ENCODE measurements at places on chromosomes 6 and 20.
A peak's percentile ranks its signal among the peaks of the same experiment; 100 is the strongest.

- DNase-seq = peak; percentile 59
Observed at GRCh38 chr6:80094017-80094416, 12.5 kb upstream of the BCKDHB start.

- DNase-seq = peak; percentile 52
Observed at GRCh38 chr6:43478008-43478372, 620 bp downstream of the TJAP1 start.

GRCh38 chr6:90005048-90005827 lies 111.0 kb downstream of the GJA10 start:
- no peak for DNase-seq

DNA sequence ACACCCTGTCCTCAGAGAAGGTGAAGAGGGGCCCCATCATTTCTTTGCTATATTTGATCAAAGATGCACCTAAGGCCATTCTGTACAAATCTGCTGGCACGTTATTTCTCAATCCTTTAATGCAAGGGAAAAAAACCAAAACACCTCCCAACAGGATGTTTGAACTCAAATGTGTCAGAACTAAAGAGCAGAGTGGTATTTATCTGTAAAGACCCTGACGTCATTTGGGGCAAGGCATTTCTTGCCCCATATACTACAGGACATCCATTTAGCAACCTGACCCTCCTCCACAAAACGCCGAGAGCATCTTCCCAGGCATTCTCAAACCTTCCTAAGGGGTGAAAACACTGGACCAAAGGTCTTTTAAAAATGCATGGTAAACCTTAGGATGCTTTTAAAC lies 50.8 kb downstream of the ZMYND8 start:
- no peak for DNase-seq

DNA sequence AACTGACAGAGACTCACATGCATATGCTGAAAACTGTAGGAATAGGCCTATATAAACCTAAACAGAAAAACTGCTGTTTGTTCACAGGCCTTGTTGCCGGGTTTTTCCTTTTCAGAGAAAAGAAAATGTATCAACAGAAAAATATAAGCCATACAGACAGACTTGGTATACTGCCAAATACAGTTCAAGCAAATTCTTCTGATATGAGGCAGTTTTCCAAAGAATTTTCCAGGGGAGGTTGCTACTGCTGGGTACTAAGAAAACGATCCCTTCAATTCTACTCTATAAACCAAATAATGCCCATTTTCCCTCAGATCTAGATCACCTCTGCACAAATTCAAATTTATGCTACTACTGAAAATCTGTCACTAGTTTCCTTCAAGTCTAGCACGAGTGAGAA lies 59.4 kb downstream of the ME1 start:
- no peak for DNase-seq

- no peak for DNase-seq
Observed at GRCh38 chr6:109172101-109172746, 76.9 kb downstream of the CEP57L1 start.

GRCh38 chr6:157672726-157673412 lies 150.2 kb upstream of the SNX9 start:
- DNase-seq = no peak

GRCh38 chr20:22411627-22412450 lies 172.5 kb downstream of the FOXA2 start:
- no peak for DNase-seq

- DNase-seq = no peak
Observed at GRCh38 chr6:83071707-83072106, 4.2 kb downstream of the DOP1A start.

DNA sequence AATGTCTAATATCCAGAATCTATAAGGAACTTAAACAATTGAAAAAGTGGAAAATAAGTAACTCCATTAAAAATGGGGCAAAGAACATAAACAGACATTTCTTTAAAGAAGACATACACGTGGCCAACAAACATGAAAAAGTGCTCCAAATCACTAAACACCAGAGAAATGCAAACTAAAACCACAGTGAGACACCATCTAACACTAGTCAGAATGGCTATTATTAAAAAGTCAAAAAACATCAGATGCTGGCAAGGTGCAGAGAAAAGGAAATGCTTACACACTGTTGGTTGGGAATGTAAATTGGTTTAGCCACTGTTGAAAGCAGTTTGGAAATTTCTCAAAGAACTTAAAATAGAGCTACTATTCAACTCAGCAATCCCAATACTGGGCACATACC lies 169.2 kb upstream of the MANEA start:
- no peak for DNase-seq

- DNase-seq = no peak
Observed at GRCh38 chr20:2604506-2604835, 48.0 kb upstream of the NOP56 start.

- DNase-seq = peak; percentile 44
Observed at GRCh38 chr6:37489697-37490336, 9.9 kb downstream of the CCDC167 start.

DNA sequence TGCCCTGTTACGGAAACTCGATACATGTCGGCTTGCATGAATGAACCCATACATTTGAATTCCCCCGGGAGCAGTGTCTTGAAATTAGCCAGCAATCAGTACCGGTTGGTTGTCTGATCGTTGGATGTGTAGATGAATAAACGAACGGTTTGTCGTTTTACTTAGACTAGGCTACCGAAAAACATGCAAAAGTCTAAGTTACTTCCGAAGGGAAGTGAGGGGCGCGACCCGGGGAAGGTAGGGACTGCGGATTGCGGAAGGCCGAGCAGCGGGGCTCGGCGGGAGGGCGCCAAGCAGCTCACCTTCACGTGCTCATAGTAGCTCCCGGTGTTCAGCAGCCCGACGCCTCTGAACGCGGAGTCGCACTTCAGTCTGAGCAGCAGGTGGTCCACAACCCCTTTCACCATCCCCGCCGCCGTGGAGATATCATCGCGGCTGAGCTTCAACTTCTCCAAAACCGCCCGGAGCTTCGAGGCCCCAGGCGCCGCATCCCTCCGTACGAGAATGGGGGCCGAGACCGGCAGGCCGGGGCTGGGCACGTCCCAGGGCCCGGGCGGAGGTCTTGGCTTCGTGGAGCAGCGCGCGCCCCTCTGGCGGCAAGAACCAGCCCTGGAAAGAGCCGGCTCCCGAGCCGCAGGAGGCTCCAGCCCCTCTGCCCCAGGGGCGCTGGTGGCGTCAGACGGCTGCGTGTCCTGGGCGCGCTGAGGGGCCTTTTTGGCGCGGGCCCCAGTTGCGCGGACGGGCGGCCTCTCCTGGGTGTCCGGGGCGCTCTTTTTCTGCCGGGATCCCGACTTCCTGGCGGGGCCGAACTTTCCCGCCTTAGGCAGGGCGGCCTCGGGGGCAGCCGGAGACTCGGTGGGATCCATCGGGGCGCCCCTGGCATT lies 632 bp downstream of the CGAS start:
- DNase-seq = peak; percentile 25

- no peak for DNase-seq
Observed at GRCh38 chr20:4322499-4322898, 307.1 kb upstream of the RNF24 start.

- DNase-seq = no peak
Observed at GRCh38 chr6:33030245-33030644, 20.9 kb upstream of the HLA-DOA start.

- peak; percentile 54 for DNase-seq
Observed at GRCh38 chr20:63628246-63628975, 1.5 kb upstream of the GMEB2 start.

GRCh38 chr6:32851025-32851424 lies 2.5 kb downstream of the TAP1 start:
- no peak for DNase-seq

DNA sequence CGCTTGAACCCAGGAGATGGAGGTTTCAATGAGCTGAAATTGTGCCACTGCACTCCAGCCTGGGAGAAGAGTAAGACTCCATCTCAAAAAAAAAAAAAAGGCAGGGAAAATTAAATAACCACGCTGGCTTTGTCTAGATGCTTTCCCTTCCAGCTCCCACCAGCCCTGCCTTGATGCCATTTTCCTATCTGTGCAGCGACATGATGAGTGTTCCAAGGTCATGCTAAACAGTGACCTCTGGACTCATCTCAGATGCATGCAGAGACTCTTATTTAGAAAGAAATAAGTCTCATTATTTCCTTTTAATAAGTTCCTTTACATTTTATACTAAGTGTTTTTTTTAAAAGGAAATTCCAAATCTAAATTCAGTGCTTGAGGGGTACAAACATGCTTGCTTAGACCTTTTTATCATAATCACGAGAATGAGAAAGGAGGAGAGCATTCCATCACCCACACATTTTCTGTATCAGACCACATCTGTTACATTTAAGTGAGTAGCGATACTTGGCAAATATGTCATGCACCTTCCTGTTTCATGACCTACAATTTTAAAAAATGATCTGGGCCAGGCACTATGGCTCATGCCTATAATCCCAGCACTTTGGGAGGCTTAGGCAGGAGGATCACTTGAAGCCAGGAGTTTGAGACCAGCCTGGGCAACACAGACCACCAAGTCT lies 101.1 kb upstream of the RREB1 start:
- DNase-seq = no peak

DNA sequence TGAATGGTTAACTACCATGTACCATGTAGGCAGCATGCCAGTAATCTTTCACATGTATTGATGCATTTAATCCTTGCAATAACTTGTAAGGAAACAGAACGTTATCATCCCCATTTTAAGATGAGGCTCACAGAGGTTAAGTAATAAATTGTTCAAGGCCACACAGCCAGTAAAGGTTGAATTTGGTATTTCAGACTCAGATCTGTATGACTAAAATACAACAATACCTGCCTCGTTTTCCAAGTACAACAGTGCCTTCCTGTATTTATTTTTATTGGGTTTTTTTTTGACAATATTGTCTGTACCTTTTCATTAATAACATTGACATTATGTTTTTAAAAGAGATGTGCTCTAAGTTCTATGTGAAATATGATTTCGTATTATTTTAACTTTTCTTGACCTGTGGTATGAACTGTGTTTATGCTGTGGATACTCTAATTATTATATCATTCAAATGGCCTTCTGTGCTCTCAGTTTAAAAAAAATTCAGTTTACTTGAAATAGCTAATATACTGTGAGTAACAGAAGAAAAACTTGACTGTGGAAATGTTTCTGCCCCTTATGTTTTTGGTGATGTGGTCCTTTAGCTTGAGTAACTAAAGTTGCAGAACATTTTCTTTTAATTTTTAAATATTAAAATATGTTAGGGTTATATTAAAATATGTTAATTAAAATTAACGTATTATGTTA lies 39.7 kb downstream of the XRN2 start:
- DNase-seq = no peak

DNA sequence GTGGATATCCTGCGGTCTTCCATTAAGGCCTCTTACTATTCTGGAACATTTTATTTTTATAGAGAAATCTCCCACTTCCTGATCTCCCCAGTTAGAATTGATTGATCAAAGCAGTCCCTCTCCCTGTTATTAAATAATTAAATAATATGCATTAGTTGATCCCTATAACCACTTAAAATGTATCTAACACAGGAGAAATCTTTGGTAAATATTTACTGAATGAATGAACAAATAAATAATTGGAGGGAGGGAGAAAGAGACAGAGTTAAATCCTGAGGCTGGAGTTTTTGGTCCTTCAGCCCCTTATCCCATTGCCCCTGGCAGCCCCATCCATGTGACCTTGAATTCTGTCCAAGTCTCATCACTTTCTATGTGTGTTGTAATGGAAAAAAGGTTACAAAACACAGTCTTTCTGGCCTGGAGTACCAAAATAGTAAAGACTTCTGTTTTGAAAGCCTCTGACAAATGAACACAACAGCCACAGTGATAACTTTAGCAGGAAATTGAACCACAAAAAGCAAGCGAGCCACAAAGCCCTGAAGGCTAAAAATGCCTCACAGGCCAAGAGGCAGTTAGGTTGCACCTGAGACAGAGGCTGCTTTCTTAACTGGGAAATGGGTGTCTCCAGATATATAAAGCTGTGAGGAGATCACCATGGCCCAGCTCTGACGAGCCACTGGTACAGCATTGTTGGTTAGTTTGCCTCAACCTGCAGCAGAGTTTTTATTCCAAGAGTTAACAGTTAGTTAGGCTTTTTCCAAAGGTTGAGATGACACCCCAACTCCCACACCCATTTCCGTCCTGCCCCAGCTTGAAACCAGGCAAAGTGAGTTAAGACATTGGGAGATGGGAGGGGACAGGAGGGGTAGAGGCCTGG lies 11.3 kb downstream of the NT5E start:
- DNase-seq = peak; percentile 21

GRCh38 chr6:137728386-137729349 lies 138.4 kb upstream of the TNFAIP3 start:
- DNase-seq = no peak

DNA sequence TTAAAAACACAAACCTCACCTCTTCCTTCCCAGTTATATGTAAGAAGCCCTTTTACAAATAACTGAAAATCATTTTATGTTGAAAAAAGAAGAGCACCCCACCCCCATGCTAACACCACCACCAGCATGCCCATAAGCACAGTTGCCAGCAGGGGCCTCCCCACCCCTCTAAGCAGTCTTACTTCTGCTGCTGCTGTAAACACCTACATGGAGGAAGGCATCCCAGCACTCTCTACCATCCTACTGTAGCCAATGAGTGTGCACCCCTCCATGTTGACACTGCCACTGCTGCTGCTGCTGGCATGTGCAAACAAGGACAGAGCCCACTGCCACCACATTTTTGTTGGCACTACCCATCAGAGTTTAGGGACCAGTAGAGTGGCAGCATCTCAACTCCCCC lies 49.6 kb upstream of the PHIP start:
- peak; percentile 17 for DNase-seq

DNA sequence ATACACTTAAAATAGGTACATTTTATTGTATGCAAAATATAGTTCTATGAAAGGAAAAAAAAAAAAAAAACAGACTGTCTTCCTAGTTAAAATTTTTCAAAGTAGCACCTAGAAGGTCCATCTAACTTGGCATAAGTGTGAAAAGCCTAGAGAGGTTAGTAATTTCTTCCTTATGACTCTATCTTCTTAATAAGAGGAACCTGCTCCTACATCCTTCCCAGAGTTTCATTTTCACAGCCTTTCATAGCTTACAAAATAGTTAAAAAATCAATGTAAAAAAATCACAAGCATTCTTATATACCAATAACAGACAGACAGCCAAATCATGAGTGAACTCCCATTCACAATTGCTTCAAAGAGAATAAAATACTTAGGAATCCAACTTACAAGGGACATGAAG lies 28.8 kb downstream of the OGFRL1 start:
- no peak for DNase-seq

- DNase-seq = peak; percentile 30
Observed at GRCh38 chr20:46060301-46060881, 29.4 kb downstream of the NCOA5 start.

DNA sequence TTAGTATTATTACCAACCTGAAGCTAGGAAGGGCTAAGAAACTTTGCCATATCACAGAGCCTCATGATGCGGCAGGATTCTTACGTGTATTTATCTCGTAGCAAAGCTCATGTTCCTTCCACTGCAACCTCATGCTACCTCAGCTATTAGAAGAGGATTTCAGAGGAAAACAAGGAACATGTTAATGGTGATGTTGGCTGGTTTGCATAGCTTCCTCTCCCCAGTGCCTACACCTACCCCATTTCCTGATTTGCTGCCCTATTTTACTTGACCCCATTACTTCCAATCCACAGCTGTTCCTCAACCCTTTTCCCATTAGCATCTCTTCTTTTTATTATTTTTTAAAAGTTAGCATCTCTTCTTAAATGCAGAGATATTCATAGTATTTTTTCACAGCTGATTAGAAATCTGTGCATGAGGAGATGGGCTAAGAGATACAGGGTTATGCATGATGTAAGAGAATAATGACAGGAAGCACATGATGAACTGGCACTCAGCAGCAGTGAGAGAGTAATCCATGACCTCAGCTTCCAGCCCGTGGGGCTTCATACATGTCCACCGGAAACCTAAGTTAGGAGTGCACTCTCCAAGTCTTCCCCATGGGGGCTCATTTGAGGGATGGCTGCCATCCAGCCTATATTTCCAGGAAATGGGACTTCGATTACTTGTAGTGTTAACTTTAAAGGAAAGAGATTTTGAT lies 106.1 kb upstream of the ASF1A start:
- no peak for DNase-seq
